ENCODE measurements at places on chromosomes 13 and 19.

DNA sequence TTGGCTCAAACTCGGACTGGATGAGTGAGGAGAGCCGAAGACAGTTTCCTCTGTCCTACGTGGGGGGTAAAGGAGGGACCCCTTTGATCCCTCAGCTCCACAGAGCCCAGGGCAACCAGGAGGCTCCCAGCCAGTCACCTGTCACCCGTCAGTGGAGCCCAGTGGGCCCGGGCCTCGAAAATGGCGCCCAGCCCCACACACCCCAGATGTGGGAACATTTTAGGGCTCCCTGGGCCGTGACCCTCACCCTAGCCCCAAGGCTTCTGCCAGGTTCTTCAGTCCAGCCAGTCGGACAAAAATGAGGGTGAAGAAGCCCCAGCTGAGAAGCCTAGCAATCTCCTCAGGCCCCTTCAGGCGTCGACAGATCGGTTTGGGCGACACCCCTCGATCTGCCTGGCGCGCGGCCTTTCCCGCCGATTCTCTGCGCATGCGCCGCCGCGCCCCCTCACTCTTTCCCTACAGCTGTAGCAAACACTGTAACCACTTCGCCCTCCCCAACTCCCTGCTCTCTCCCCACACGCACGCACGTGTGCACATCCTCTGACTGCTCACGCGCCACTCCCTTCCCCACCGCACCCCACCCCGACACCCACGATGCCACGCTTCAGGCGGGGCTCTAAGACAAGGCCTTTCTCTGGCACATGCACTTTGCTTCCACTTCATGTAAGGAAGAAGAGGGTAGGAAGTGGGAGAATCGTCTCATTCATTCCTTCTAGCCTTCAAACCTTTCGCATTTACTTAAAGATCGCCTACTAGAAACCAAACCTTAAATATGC is at the start of gene SLC6A16:
SLC6A16 (minus strand) TSS at position 391 of the 776 bp plus-strand sequence. CDS start 13,844 bp downstream, outside the sequence.
- no peak for DNase-seq

DNA sequence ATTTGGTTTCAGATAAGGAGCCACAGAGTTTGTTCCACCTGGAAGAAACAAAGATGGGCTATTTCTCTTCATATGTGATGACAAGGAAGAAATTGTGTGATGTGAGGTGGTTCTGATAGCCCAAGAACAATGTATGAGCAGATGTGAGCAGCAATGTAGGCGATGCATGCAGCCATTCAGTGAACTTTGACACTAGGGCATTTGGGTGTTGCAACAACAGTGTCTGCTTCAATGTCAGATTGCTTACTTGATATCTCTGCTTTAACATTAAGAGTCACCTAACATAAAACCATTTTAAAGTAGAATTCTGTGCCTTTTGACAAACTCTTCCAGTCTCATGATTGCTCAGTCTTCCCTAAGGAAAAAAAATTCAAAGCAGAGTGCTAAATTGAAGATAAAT is 865.4 kb downstream of the SLITRK6 start:
- no peak for DNase-seq

GRCh38 chr19:40813182-40813581 is 14.2 kb downstream of the EGLN2 start:
- DNase-seq, result no peak

DNA sequence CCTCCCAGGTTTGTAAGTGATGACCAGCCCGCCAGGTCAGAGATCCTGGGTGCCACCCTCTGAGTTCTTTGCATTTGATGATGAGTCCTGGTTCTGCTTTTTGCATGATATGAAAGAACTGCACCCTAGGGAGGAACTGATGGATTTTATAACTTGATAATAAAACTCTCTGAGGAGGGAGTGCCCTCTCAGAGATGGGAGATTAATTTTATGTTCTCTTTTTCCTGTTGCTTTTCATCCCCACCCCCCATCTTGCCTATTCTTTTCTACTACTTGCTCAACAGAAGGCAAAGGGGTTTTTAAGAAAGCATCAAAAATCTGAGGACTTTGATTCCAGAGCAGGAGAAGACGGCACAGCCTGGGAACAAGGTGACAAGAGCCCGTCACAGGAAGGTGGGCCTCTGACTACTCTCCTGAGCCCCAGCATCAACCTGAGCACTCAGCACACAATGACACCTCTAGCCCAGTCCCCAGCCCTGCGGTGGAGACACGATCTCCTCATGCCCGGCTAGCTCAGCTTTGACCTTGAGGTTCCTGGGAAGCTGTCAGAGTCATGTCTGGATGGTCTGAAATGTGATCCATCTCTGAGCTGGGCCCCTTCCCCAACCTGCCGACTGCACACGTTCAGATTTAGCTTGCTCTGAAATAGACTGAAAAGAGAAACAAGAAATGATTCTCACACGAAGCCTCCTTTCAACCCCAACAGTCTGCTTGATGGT is 69.1 kb downstream of the SIAH3 start:
- DNase-seq, result no peak

GRCh38 chr13:85974608-85975366 is 175.6 kb upstream of the SLITRK6 start:
- DNase-seq, result no peak

GRCh38 chr13:45847554-45848224 is 3.9 kb downstream of the SIAH3 start:
- DNase-seq, result no peak

GRCh38 chr13:92573467-92574057 is 653.0 kb upstream of the GPC6 start:
- no peak for DNase-seq

- no peak for DNase-seq
These were observed 8.8 kb downstream of the SAFB start for GRCh38 chr19:5631567-5632240.

Measured in dorsolateral prefrontal cortex (tissue), 122 donors.